Spinal cord (tissue), 10 donors: ENCODE measurements at places on chromosomes 7 and 10.

DNA sequence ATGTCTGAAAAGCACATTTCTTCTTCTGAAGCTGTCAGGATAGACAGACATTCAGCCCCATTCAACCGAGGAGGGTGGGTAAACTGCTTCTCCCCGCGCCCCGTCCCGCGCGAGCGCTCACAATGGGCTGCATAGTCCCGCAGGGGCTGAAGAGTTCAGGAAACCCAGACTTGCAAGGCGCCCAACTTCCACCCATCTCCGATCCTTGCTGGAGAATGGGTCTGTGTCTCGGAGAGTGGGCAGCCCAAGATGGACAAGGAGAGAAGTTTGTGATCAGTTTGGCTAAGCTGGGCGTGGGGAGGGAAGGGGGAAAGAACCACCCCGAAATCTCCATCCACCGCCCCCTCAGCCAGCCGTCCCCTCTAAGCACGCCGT lies 686 bp downstream of the AASS start:
- no peak for DNase-seq

DNA sequence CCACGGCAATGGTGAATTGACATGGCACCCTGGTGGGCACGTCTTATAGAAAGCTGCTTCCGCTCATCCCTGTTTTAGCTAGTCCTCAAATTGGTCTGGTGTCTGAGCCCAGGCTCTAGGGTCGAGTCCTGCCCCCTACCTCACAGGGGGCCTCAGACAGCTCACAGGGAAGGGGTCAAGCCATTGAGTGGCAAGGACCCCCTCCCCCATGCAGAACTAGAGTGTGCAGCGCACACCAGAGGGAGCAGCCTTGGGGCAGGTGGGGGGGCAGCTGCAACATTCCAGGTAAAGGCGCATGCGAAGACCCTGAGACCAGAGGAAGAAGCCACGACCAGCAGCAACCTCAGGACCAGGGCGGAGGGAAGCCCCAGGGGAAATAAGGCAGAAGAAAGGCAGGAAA lies 240.4 kb upstream of the PPP2R2D start:
- no peak for DNase-seq

DNA sequence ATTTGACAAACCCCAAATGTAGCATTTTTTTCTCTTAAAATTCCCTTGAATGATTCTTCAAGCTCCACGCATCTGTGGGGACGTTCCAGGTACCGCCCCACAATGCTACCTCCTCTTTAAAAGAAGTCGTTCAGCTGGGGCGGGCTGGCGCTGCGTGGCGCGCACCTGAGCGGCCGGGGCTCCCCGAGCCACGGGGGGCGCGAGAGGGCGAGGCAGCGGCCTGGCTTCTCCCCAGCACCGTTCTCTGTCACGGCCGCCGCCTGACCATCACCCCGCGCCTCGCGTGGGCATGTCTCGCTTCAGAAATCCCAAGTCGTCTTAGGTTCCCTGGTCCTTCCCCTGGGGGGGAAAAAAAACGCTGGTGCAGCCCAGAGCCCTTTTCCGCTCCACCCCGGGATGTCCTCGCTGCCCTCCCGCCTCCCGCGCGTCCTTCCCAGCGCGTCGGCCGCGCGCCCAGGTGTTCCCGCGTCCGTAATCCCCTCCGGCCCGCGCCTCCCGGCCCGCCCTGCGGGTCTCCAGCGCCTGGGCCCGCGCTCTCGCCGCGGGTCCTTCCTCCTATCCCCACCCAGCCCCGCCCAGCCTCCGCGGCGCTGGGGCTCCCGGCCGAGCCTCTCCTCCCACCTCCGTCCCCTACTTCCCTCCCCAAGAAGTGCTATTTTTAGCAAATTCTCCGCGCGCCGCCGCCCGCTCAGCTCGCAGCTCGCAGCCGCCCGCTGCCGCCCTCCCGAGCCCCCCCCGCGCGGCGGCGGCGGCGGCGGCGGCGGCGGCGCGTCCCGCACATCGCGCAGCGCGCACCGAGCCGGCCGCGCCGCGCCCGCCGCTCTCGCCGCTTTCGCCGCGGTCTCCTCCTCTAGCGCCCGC lies 58.7 kb upstream of the PRPS1L1 start:
- DNase-seq, result no peak

GRCh38 chr7:105806592-105807447 lies 69.6 kb downstream of the ATXN7L1 start:
- no peak for DNase-seq

- DNase-seq, result no peak
These were observed 162.2 kb downstream of the ELMO1 start for GRCh38 chr7:37286454-37286832.

DNA sequence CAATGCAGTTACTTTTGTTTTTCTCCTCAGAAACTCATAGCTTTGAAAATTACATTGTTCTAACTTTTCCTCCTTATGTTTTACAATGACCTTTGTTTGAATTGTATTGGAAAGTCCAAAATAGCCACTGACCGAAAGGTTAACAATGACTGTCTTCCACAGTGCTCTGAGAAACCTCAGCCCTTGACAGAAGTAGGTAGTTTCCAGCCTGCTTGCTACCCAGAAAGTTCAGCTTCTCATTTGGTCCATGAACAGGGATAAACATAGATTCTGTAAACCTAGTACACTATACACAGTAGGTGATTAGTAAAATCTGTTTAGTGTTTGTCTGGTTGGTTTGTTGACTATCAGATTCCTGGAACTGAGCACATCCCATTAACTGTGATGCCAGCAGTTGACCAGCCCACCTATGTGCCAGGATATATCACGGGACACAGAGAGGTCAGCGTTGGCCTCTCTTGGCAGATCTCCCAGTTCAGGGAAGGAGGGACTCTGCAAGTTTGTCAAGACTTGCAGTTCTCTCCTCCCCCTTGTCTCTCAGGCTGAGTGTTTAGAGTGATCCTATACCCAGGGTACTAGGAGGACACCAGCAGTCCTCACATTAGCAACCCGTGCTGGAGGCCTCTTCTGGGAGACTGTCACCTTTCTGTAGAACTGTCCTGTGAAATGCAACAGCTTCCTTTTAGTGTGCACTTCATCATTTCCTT lies 297.6 kb downstream of the ARHGAP12 start:
- DNase-seq, result no peak

DNA sequence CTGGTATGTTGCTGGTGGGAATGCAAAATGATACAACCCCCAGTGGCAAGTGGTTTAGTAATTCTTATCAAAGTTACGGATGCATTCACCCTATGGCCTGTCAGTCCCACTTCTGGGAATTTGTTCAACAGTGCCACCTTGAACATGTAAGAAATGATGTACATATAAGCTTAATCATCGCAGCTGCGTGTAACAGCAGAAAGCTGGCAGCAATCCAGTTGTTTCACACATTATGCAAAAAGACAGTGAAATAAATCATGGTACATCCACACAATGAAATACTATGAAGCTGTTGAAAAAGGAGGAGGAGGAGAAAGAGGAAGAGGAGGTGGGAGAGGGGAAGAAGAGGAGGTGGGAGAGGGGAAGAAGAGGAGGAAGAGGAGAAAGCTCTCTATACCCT lies 76.2 kb upstream of the MYL10 start:
- no peak for DNase-seq

DNA sequence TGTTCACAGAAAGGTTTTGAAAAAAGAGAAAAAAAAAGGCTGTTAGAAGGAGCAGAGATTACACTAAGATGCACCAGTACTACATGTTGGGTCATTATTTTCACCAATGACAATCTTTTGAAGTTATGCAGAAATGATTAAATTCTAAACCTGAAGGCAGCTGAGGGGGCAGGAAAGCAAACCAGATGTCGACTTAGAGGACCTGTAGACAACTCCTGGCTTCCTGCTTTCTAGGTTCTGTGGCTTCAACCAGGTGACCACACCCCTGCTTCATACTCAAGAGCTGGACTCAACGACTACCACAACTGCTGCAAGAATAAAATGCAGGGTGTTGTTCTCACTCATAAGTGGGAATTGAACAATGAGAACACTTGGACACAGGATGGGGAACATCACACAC lies 30.0 kb downstream of the MYOF start:
- DNase-seq, result no peak

DNA sequence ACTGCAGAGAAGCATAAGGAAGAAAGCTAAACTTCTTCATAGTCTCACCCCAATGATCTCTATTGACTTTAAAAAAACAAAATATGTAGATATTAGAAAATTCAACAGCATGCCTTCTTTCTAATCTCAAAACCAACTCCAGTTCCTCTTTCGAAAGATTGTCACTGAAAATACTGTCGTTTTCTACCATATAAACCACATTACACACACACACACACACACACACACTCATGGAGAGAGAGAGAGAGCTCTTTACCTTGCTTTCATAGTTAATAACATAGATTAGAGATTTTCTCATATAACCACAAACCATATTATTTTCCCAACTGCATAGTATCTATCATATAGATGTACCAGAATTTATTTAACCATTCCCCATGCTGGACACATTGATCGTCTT lies 296.2 kb upstream of the MGMT start:
- DNase-seq, result no peak

- DNase-seq, result no peak
These were observed 29.4 kb downstream of the CHST15 start for GRCh38 chr10:124063750-124064603.

- no peak for DNase-seq
These were observed 129.5 kb downstream of the GRM8 start for GRCh38 chr7:127123220-127123619.

DNA sequence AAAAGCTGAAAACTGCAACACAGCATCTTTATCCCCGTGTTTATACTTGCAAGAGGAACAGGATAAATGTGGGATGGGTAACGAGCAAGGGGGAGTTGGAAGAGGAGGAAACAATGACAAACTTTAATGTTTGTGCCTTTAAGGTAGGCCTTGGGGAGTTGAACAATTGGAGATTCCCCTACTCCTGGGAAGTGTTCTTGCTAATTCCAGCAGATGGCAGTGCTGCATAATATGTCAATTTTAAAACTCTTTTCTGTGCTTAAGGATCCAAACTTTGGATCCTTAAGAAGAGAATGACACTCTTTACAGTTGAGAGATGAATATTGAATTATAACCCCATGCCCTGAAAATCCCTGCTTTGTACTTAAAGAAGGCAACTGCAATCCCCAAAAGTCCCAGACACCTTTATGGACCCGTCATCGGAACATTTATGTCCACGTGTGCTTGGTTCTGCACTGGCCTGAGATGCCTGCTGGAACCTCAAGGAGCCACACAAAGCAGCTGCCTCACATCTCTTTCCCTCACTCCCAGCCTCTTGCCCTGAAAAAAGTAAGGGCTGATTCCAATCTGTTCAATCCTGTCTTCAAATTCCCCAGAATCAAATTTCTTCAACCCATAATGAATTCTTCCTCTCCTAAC lies 12.0 kb downstream of the IFIT5 start:
- DNase-seq, result peak; percentile 83

DNA sequence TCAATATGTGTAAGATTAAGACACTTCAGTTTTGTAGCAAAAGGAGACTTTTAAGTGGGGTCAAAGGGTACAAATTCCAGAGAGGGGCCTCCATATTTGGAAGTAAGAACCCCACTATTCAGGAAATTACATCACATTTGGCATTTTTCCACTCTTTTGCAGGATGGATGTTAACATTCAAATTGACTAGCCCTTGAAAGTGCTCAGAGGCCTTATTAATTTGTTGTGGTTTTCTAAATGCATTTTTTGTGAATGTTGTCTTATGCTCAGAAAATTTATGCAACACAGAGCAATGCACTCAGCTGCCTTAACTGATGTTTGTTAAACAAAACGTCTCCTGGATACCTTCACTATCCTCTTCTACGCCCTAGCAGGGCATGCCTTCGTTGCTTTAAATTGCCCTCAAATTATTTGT lies 50.9 kb upstream of the PDLIM1 start:
- no peak for DNase-seq

DNA sequence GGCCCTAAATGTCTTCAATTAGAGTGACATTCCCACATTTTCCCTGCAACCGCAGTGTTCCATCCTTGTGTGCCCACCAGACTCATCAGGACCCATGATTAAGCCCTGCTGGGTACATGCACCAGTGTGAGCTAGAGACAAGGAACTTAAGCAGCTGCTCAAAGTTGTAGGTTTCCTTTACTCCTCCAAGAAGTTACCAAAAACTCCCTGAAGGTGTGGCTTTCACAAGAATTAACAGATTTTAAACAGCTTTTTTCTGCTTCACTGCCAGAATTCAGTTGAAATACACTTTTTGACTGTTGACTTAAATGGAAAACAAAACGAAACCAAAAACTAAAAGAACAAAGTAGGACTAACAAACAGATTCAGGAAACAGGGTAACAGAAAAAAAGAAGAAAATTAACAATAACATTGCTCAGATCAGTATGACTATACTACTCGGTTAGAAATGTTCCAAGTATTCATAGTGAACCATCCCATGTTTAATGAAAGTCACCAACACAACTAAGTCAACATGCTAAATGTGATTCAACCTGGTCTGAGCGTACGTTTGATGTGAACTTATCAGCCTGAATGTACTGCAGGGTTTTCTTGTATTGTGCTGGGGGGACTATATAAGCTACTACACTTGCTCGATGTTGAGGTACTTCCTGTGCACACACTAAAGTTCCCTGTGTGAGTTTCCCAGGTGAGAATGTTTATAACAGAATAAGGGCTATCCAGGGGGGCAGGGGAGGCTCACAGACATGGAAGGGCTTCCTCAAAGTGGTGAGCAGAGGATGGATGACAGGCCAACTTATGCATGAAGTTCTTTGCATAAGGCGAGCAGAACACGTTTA lies 22.2 kb downstream of the SLC37A3 start:
- DNase-seq, result no peak

DNA sequence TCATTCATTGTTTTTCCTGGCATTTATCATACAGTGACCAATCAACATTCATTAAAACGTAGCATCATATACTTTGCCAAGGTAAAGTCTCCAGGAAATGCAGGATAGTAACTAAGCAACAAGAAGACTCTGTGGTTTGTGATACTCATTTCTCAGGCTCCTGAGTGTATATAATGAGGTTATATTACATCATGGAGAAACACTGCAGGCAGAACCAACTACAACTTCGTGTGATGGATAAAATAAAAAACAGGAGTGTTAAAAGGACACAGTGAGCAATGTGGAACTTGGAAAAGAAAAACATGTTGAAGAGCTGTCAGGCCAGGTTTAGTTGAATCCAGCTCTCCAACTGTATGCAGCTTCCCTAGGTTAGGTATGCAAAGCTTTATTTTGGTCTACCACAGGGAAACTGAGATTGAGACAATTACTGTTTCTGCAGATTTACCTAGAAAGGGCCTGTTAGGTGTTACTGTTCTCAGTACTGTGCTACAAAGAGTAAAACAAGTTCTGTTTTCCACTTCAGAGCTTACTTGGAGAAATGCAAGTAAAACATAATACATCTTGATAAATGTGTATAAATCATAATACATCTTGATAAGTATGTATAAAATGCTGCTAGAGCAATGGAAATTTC lies 7.8 kb upstream of the CCNY start:
- DNase-seq, result no peak

GRCh38 chr7:14303536-14303935 lies 314.1 kb upstream of the ETV1 start:
- DNase-seq, result no peak

GRCh38 chr7:127940381-127941160 lies 90.7 kb downstream of the LRRC4 start:
- DNase-seq, result no peak
